ENCODE measurements at places on chromosomes 4 and X.

GRCh38 chr4:110309675-110310074 lies 111.3 kb upstream of the ELOVL6 start:
- no peak for DNase-seq

DNA sequence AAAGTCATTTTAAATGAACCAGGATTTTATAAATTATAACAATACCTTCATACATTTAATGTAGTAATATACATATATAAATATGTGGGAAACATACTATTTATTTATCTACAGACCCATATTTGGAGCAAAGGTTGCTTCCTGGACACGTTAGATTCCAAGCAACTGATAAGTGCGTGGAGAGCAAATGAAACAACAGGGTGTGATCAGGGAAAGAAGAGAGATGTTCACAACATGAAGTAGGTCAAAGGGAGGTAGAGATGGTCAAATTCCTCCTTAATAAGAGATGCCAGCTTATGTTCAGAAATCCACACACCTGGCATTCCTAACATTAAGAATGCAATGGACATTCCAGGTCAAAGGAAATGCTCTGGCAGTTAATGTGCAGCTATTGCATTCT lies 53.1 kb upstream of the HPGD start:
- no peak for DNase-seq

DNA sequence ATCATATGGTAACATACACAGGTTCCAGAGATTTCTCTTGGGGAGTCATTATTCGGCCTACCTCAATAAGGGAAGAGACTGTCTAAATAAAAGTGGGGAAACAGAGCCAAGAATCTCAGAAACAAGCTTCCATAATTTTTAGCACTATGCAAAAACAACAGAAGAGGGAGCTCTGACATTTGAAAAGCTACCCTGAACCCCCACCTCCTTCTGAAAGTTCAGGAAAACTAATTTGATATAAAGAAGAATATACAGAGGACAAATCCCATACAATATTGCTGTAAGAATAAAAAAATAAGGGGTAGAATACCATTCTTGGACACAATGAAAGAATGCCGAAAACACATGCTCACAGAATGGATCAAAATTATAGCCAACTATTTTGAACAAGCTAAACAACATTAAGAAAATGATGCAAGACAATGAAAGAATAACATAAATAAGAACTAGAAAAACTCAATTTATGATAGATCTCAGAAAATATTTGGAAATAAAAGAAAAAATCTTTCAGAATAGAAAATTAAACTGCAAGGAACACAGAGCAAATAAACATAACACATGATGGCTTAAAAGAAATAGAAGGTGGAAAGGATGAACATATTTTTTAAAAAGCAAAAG lies 14.4 kb upstream of the ZNF41 start:
- DNase-seq = no peak

DNA sequence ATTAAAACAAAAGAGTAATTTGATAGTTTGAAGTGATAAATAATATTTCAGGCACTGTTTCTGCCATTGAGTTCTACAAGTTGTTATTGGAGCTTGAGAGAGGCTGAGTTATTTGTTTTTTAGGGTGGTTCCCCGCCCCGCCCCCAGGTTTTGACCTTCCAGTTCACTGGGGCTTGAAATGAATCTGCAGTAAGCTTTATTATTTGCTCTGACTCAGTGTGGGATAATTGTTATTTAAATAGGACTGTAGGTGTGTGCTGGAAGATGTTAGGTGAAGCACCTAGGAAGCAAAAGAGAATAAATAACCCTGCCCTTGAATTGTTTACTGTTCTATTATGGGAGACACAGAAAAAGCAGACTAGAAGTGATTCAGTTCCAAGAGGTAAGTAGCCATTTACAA lies 81.2 kb upstream of the KCNIP4 start:
- DNase-seq = no peak

Measured in anterior cingulate cortex (tissue), 58 donors.